ENCODE measurements at places on chromosomes 11 and 22. TPM values are rescaled to one million over a fixed set of nuclear protein-coding genes. Genes with fewer than 3 reads are reported as not detected.

DNA sequence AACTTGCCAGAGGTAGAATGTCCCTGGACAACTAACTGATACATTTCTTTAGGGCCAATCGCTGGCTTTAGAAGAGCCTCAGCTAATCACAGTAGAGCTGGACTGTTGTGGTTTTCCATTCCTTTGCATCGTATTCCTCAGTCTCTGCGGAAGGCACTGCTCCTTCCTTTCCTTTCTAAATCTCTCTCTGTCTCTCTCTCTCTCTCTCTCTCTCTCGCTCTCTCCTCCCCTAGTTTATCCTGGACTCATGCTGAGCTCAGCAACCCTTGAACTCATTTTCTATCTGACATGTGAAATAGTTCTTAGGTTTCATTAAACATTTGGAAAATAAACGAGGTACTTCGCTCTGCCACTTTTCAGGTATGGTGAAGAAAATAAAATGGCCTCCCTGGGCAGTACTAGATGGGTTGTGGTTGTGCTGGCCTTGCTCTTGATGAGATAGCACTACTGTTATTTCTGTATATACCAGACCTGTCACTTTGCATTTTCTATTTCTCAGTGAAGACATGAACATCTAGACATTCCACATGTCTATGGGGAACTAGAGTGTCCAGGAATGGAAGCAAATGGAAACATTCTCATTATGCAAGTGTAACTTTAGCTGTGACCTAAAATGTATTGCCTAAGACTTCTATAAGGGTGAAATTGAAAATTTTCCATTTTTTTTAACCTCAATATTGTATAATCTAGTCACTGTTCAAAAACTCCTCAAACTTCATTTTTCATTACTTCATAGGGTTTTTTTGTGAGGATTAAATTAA, 12.0 kb upstream of the SESN3 start:
- no peak for DNase-seq

DNA sequence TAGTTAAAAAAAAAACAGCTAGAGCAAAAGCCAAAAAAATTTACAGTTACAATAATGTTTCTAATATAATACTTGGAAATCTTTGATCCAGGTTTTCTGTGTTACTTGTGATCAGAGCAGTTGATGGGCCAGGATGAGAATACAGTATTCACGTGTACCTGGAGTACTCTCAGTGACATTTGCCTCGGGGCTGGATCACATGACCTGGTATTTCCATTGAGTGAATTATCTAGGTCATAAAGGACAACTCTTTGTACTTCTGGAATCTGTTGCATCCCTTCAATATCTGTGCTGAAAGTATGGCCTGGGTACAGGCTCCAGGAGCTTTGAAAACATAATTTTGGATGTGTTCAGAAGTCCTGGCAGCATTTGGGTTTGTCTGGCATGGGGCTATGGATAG, 93.5 kb downstream of the GRAMD1B start:
- DNase-seq, result no peak

The NNMT gene
- total RNA-seq, result 269 TPM

DNA sequence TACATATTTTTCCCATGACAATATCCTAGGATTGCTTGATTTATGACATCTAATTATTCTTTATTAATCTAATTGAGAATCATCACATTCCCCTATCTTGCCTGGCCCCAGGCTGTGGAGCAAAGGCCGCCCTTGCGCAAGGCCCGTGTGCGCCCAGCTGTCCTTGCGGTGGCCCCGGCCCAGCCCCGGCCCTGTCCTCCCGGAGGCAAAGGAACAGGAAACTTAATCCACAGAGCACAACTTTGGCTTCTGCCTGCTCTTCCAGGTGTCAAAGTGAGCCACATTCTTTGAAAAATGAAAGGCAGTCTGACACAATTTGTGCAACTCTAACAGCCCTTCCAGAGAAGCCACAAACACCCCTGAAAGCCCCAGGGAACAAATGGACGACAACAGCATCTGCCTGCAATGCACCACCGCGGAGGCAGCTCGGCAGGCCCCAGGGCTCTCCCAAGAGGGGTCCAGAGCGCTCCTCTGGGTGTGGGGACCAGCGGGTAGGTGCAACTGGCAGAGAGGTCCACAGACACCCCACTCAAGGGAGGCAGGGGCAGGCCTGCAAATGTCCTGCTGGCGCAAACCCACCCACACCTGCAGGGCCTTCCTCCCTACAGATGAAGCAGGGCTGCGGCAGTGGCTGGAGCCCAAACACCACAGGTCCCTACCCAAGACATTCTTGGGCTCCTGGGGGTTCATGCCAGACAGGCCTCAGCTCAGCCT, 30.3 kb downstream of the GNB1L start:
- peak; percentile 75 for DNase-seq

GRCh38 chr11:72217841-72218240, 1.2 kb downstream of the FOLR2 start:
- no peak for DNase-seq

GRCh38 chr11:69267395-69267805, 26.6 kb upstream of the MYEOV start:
- no peak for DNase-seq

DNA sequence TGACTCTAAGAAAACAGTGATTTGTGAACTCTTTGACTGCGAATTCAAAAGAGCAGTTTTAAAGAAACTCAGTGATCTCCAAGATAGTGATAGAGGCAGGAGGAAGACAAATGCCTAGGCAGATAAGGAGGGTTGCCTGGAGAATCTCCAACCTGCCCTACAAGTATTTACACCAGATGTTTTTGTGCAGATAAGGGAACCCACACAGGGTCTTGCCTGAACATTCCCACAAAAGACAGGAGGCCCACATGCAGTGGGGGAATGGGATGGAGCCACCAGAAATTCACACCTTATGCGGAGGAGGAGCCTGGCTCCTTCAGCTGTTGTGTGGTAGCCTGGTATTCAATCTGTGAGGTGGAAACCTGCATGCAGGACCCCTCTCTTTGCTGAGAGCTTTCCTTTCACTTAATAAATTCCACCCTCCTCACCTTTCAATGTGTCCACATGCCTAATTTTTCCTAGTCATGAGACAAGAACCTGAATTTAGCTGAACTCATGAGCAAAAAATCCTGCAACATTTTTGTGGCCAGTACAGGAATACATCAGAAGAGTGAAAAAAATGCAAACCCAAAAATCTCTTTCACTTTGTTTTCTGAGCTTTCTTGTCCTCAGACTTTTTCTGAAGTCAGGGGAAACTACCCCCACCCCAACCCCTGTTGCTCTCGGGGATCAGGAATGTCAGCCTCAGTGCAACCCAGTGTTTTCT, 8.1 kb upstream of the GLYAT start:
- no peak for DNase-seq

- no peak for DNase-seq
Measured at GRCh38 chr11:76088511-76088910, 117.8 kb downstream of the WNT11 start.

DNA sequence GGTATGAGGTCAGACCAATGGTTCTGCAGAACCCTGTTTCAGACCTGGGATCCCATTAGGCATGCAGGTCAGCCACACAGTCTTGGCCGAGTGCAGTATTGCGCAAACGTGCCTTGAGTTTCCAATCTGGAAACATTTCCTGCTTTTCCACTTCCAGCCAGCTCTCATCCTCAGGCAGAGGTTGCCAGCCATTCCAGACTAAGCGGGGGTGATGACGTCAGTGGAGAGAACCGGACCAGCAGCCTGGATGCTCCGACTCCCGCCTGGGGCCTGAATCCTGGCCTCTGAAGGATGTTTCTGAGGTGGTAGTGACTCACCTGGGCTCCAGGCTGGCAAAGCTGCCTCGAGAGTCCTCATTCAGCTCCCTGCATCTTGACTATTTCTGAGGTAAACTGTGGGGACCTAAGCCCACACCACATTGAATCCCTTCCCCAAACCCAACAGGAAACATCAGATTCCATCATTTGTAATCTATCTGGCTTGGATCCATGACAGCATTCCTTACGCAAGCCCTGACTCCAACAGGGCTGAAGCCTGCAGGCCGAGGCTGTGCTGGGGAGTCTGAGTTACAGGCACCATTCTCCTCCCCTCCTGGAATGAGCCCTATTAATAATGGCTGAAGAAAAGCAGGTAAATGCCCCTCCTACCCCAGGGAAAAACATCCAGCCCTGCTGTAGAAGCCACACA, 83.0 kb downstream of the ABTB2 start:
- DNase-seq, result peak; percentile 95

GRCh38 chr11:61057615-61058014, 44.7 kb upstream of the CD5 start:
- DNase-seq, result no peak

DNA sequence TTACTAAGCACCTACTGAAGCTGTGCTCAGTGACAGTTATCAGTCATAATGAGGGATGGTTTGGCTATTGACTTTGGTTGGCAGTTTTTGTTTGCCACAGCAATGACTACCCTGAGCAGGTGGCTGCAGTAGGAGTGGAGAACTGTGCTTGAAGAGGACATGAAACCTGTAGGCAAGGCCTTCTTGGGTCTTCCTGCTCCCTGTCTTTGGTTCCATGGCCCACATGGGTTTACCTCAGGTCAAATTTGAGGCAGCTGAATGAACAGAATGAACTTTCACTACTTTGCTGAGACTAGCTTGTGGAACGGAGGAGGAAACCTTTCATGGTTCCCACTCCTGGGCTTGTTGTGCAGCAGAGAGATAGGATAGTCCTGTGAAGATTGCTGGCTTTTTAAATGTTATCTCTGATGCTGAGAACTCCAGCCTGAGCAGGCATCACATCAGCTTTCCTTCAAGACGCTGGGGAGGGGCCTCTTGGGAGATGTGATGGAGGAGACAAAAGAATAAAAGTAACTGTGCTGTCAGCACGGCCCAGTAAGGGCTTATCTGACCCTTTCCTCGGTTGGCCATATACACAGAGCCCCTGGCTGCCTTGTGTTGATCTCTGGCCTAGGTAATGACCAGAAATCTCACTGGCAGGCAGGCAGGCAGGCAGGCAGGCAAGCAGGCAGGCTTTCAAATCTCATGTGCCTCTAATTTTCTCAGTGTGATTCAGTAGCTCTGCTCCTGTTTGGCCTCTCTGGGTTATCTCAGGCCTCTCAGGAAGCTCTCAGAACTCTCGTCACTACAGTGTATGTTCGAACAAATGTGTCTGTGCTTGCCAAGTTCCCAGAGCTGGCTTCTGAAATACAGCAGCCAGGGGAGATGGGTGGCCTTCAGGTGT, 12.0 kb downstream of the STIM1 start:
- no peak for DNase-seq

The ATF4 gene
- 283 TPM for total RNA-seq

DNA sequence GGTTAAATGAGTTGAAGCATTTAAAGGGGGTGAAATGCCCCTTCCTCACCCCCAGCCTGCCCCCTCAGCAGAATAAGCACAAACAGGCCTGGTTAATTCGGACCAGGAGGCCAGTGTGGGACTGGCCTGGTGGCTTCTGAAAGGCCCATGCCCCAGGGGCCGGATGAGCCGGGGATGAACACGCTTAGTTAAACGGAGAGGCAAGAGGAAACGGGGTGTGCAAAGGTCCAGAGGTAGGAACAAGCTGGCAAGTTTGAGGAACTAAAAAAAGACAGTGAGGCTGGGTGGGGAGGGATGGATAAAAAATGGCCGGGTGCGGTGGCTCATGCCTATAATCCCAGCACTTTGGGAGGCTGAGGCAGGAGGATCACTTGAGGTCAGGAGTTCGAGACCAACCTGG, 11.5 kb downstream of the SCUBE1 start:
- no peak for DNase-seq

The FGF3 gene
- not detected for total RNA-seq

DNA sequence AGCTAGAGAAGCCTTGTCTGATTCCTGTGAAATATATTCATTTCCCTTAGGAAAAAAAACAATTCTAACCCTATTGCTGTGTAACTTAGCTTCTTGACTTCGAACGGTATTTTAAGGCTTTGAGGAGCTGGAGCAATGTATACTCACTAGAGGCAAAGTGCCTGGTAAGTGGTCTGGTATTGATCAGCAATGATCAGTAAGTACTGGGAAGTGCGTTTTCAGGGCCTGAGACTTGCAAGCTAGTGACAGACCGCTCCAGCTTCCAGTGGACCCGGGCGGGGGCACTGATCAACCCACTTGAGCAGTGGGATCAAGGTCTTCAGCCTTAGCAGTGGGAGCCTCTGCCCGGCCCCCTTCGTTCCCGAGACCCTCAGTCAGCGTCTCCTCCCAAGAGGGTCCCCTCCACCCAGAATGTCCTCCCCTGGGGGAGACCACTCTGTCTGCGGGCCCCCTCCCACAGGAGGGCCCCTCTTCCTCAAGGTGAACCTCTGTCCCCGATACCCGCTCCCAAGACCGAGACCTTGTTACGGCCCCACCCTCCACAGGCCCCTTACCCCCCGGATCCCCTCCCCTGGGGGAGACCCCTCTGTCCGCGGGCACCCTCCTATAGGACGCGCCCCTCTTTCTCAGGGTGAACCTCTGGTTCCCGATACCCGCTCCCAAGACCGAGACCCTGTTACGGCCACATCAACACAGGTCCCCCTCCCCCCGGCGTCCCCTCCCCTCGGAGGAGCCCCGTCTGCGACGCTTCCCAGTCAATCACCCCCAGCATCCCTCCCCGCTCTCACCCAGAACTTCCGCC, 452 bp upstream of the ATXN10 start:
- peak; percentile 68 for DNase-seq

- peak; percentile 75 for DNase-seq
Measured at GRCh38 chr11:2527621-2528291, 82.9 kb downstream of the KCNQ1 start.

- DNase-seq, result no peak
Measured at GRCh38 chr11:8389029-8389996, 125.6 kb upstream of the LMO1 start.

DNA sequence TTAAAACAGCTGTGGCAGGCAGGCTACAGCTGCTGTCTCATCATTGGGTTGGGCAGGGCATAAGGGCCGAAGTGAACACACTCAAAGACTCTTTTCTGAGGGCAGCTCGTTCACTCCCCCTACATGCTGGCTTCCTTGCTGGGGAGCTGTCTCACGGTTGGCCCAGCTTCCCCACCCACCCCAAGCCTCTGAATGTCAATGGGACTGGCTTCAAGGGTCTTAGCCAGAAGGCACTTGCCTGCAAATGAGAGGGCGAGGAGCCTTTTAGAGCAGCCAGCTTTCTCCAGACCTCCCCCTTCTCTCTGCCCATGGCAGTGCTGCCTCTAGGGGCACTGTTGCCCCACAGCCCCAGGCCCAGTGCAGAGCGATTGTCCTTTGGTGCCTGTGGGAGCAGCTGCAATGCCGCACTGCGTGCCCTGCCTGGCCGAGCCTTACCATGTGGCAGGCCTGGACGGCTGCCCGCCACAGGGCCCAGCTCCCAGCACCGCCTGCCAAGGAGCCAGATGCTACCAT, 94.7 kb upstream of the RASSF10 start:
- DNase-seq, result peak; percentile 77

The MED15 gene
- 163 TPM for total RNA-seq

The UCP2 gene
- total RNA-seq, result 27.3 TPM

Measured in suprapubic skin (tissue), 4 donors.